Thyroid gland (tissue), 4 donors: ENCODE measurements at places on chromosomes 12 and 14. TPM values are rescaled to one million over a fixed set of nuclear protein-coding genes. Genes with fewer than 3 reads are reported as not detected.

TAS2R9 gene
- total RNA-seq: not detected

C2CD5 gene
- total RNA-seq: 77.4 TPM

SLC5A8 gene
- 80.1 TPM for total RNA-seq

DNA sequence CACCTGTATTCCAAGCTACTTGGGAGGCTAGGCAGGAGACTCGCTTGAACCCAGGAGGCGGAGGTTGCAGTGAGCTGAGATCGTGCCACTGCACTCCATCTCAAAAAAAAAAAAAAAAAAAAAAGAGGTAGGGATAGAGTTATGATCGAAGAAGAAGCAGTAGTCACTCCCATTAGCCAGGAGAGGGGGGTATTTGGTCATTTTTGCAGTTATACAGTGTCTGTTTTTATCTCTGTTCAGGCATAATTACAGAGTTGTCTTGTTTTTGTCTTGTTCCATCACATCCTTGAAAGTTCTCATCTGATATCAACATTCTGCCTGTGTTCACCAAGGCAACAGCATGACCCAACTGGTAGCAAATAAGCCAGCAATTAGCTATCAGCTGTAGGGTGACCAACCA is 98.5 kb upstream of the TMPO start:
- peaks cover 21% of the 10 kb centered on the region for H3K4me1 ChIP-seq
- no peak for DNase-seq
- H3K36me3 ChIP-seq: no peaks in the 10 kb centered on the region
- H3K27ac ChIP-seq: no peak overlapping the region
- no peak overlapping the region for H3K4me3 ChIP-seq

DNA sequence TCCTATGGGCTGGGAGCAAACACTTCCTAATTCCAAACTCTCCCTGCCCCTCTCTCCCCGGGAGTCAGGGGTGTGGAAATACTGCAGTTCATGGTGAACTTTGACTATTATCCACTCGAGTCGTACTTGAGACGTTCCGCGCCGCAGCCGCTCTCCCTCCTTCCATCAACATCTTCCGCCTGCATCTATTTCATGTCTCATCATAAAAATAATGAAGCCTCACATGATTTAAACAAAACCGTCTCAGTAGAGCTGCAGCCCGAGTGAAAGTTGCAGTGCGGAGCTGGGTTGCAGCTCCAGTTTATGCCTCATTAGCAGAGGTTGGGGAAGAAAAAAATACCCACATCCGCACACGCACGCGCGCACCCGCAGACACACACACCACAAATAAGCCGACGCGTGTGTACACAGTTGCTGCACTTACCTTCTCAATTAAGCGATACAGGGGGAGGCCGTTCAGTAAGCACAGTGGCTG is 283 bp downstream of the LMO3 start:
- peak overlapping the region; percentile 97 for H3K27ac ChIP-seq
- DNase-seq: peak; percentile 84
- peak overlapping the region; percentile 29 for H3K4me3 ChIP-seq
- peaks cover 42% of the 10 kb centered on the region for H3K4me1 ChIP-seq
- no peaks in the 10 kb centered on the region for H3K36me3 ChIP-seq

- no peaks in the 10 kb centered on the region for H3K36me3 ChIP-seq
- no peak overlapping the region for H3K27ac ChIP-seq
- no peak overlapping the region for H3K4me3 ChIP-seq
- no peaks in the 10 kb centered on the region for H3K4me1 ChIP-seq
- no peaks in the 10 kb centered on the region for H3K27me3 ChIP-seq
Observed at GRCh38 chr14:93648440-93649168, 139.7 kb downstream of the PRIMA1 start.

GRCh38 chr12:68428724-68429501 is 96.8 kb upstream of the MDM1 start:
- no peaks in the 10 kb centered on the region for H3K36me3 ChIP-seq
- no peak overlapping the region for H3K27ac ChIP-seq
- DNase-seq: no peak
- H3K4me1 ChIP-seq: no peaks in the 10 kb centered on the region

DNA sequence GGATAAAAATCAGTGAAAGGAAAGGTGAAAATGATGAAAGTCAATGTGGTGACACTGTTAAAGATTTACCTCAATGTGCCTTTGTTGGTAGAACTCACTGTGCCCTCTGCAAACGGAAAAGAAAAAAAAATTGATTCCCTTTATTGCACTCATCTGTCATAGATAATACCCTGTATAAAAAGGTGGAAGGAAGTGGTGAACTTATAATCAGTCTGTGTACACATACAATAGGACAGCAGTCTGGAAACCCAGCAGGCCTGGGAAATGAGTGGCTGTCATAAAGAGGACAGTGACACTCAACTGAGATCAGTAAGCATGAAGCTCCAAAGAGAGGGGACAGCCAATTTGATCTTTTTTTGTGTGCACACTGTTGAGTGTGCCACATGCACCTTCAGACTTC is 364.7 kb downstream of the NOVA1 start:
- H3K4me3 ChIP-seq: no peak overlapping the region
- H3K4me1 ChIP-seq: no peaks in the 10 kb centered on the region
- H3K27me3 ChIP-seq: no peaks in the 10 kb centered on the region
- DNase-seq: no peak
- H3K27ac ChIP-seq: no peak overlapping the region

DNA sequence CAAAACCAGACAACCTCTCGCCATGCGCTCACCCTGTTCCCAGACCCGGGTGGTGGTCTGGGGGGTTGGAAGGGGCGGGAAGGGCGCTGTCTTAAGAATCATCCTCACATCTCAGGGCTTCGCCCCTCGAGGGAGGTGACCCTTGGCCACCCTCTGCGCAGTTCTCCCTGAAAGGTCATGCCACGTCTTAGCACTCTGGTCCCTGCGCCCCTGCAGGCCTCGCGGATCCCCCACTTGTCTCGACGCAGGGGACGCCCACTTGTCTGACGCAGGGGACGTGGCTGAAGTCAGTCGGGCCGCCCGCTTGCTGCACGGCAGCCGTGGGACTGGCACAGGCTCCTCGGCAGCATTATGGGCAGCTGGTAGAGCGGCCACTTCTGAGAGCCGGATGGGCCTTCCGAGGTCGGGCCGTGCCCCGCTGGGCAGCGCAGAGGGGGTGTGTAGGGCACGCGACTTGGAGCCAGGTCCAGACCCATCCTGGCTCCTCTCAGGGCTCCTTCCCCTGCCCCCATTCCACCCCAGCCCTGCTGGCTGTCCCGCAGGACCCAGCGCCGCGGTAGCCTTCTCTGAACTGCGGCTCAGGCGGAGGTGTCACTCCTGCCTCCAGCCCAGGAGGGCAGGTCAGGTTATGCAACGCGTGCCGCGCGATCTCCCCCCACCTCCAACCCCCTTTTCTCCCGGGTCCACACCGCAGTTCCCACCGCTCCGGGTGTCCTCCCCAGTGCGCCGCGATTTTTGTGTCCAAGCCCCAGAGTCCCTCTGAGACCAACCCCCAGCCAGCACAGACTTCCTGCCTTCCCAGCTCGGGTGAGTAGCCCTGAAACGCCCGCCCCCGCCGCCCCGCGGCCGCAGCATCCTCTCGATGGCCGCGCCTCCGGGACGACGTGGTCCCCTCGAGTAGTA is 40.9 kb upstream of the CAPRIN2 start:
- H3K4me1 ChIP-seq: peaks cover 15% of the 10 kb centered on the region
- no peak overlapping the region for H3K27ac ChIP-seq
